Jurkat, Clone E6-1 (cell line): ENCODE measurements at places on chromosomes 13 and 19.

DNA sequence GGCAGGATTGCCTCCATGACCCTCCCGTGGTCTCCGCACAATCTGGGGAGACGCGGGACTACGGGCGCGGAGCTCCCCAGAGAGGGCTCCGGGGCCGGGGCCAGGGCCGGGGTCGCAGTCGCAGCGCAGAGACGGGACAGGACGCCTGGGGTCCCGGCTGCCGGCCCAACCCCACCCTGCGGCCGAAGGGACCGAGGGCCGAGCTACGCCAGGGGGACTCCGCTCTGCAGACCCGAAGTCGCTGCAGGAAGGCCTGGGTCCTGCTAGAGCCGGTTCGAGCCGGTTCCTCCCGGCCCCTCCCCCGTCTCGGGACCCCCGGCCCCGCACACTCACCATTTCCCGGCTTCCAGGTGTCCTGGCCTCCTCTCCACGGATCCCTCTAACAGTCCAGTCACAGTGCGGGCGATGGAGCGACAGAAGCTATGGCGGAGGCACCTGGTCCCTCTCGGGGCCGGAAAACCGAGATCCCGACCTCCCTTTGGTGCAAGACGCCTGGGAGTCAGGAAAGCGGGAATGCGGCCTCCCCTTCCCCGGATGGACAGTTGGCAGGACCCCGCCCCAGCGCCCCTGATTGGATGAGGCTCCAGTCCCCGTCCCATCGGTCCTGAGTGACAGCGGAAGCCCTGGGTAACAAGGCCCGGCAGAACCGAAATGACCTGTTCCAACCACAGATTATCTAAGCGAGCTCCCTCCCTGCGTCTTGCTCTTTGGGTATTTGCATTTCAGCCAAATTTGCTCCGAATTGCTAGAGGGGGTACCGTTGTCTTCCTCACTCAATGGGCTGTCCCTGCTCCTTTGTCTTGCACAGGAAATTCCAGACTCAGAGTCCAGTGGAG is at the start of gene ZNF625:
Gene ZNF625 (minus strand): TSS at position 512 of the 836 bp plus-strand sequence. CDS start 176 bp downstream, at position 336.
- DNase-seq: no peak

- no peak for DNase-seq
These were observed 46.6 kb downstream of the GARRE1 start for GRCh38 chr19:34300962-34301361.

- no peak for DNase-seq
These were observed 1971.4 kb downstream of the OLFM4 start for GRCh38 chr13:55000043-55000442.

GRCh38 chr13:43766725-43767124 is 20.0 kb downstream of the ENOX1 start:
- DNase-seq: no peak

- DNase-seq: no peak
These were observed 3.7 kb upstream of the TCF3 start for GRCh38 chr19:1655987-1656608.

GRCh38 chr13:28505543-28506135 is 10.7 kb upstream of the FLT1 start:
- DNase-seq: peak; percentile 83

DNA sequence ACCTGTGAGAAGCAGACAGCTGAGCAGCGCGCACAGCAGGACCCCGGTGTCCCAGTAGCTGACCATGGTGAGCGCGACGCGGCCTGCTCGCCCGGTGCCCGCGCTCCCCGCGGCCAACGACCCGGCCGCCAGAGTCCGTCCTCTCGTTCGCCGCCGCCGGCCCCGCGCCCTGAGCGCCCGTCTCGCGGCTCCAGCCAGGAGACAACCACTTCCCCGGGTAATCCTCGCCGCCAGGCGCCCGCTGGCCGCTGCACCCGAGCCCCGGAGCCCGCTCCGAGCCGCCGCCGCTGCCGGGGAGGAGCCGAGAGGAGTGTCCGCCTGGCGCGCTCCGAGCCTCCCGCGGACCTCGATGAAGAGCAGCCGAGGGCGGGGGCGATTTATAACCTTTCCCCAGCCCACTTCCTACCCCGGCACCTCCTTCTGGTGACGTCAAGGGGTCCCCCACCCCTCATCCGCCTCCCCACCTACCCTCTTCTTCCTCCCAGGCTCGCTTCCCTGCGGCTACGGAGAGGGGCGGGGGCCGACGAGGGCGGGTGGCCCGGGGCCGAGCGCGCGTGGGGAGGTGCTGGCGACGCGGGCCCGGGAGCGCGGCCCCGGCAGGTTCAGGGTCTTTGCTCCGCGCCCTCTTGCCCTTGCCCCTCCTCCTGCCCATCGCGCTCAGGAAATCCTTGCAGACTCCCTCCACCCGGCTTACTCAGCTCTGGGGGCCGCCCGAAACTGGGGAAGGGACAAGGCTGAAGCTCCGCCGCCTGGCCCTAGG is at the start of gene FLT1:
Gene FLT1 (minus strand): TSS at position 351 of the 760 bp plus-strand sequence. CDS start 285 bp downstream, at position 66.
- peak; percentile 81 for DNase-seq

GRCh38 chr19:31354316-31354715 is 5.1 kb upstream of the TSHZ3 start:
- no peak for DNase-seq

- DNase-seq: no peak
These were observed 588 bp upstream of the DPY19L3 start for GRCh38 chr19:32404933-32405430.

GRCh38 chr19:35090506-35091214 is 25.0 kb upstream of the FXYD3 start:
- peak; percentile 28 for DNase-seq

GRCh38 chr13:46124531-46124966 is 19.7 kb upstream of the CPB2 start:
- DNase-seq: no peak
